ENCODE measurements at places on chromosomes 5 and 9.

GRCh38 chr5:32791536-32792243, 80.6 kb downstream of the NPR3 start:
- no peak for DNase-seq

GRCh38 chr5:103463261-103463660, 99.3 kb downstream of the NUDT12 start:
- DNase-seq, result no peak

DNA sequence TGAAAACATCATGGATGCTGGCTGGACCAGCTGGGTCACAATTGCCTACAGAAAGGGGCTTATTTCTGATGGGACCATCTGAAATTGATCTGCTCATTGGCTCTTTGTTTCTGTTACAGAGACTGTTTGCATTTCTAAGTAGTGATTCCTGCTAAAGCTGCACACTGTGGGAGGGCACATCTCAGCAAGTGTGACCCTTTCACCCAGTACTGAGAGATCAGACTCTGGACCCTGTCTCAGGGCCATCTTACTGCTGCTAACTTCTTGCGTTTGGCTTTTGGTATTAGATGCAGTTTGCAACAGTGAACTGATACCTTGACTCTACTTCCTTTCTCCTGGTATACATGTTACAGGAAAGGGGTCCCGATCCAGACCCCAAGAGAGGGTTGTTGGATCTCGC, 24.5 kb upstream of the KDM4C start:
- no peak for DNase-seq

DNA sequence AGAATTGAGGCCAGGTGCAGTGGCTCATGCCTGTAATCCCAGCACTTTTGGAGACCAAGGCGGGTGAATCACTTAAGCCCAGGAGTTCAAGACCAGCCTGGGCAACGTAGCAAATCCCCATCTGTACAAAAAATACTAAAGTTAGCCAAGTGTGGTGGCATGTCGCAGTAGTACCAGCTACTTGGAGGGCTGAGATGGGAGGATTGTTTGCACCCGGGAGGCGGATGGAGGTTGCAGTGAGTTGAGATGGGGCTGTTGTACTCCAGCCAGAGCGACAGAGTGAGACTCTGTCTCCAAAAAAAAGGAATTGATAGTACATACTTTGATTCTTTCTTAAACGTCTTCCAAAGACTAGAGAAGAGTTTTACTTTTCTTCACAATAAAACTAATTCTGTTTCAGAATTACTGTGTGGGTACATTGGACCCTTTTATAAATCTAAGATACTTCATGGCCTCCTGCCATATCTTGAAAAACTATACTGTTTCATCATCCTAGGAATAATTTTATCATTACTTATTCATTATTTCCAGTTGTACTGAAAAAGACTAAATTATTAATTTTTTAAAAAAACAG, 132.0 kb upstream of the GRHPR start:
- no peak for DNase-seq

DNA sequence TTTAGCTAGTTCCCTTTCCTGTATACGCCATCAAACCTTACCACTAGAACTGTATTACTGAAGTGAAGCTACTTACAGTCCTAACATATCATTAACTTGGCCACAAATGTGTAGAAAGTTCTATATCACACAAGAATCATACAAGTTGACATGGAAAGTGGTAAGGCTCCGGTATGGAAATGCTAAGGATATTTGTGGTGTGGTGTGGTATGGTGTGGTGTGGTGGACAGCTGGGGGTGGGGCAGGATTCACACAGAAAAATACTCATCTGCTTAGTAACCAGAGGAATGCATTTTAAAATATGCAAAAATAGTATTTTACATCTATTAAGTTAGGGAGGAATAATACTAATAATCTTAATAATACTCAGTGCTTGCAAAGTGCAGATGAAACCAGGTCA, 69.4 kb downstream of the TRPC7 start:
- DNase-seq, result no peak

GRCh38 chr5:158142156-158142555, 283.2 kb upstream of the CLINT1 start:
- DNase-seq, result no peak

- no peak for DNase-seq
These were observed 46.1 kb upstream of the ANKH start for GRCh38 chr5:14917719-14918118.

DNA sequence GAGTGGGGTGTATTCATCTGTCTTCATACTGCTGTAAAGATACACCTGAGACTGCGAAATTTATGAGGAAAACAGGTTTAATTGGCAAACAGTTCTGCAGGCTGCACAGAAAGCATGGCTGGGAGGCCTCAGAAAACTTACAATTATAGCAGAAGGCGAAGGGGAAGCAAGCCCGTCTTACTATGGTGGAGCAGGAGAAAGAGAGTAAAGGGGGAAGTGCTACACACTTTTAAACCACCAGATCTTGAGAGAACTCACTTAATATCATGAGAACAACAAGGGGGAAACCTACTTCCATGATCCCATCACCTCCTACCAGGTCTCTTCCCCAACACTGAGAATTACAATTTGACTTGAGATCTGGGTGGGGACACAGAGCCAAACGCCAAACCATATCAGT, 12.5 kb upstream of the NREP start:
- no peak for DNase-seq

DNA sequence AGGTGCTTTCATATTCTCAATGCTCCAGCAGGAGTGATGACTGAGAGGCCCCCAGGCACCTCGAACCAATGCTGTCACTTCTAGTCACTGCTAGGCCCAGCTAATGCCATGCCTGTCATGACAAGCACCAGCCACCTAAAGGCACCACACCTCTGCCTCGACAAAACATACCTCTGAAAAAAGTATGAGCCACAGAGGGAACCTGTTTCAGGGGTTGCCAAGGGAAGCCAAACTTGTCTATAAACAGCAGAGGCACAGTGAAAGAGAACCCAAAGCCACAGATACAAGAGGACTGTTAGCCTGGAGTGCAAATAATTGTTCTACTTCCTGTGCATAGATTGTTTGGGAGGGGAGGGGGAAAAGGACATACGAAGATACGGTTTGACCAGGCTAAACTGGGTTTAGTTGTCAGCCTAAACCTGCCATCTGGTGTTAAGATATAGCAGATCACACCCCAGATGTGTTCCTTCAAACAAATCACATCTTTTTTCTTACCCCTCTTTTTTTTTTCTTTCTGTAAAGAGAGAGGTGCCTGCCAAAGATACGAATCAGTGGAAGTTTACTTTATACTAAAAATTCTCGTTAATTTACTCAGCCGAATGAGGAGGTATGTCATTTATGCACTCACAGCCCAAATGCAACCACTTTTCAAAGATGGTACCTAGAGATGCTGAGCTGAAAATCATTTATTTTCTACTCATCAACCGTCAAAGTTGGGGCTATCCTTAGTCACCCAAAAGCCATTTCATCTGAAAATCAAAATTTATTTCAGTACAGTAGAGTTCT, 45.7 kb downstream of the BNC2 start:
- DNase-seq, result peak; percentile 36

GRCh38 chr9:35791297-35791921, at the start of gene NPR2:
Gene NPR2, plus strand, starts transcription at chr9:35791591. Its CDS starts 818 bp downstream, at chr9:35792409.
- no peak for DNase-seq

DNA sequence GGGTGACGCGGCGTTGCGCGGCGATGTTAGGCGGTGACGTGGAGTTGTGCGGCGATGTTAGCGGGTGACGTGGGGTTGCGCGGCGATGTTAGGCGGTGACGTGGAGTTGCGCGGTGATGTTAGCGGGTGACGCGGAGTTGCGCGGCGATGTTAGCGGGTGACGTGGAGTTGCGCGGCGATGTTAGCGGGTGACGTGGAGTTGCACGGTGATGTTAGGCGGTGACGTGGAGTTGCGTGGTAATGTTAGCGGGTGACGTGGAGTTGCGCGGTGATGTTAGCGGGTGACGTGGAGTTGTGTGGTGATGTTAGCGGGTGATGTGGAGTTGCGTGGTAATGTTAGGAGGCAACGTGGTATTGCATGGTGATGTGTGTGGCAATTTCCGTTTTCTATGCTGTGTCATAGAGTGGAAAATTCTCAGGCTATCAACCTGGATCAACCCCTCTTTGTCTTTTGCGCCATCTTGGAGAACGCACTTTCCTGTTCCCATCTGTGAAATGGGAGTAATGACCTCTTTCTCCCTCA, 76.0 kb downstream of the ANKRD33B start:
- no peak for DNase-seq

- no peak for DNase-seq
These were observed 1076.7 kb downstream of the NR2F1-AS1 start for GRCh38 chr5:92504346-92504745.

GRCh38 chr9:93114984-93115335, 18.9 kb downstream of the CARD19 start:
- DNase-seq, result no peak

GRCh38 chr9:134699343-134699740, 57.7 kb downstream of the COL5A1 start:
- DNase-seq, result no peak

- DNase-seq, result no peak
These were observed 8.3 kb upstream of the CCNO start for GRCh38 chr5:55241746-55242145.

DNA sequence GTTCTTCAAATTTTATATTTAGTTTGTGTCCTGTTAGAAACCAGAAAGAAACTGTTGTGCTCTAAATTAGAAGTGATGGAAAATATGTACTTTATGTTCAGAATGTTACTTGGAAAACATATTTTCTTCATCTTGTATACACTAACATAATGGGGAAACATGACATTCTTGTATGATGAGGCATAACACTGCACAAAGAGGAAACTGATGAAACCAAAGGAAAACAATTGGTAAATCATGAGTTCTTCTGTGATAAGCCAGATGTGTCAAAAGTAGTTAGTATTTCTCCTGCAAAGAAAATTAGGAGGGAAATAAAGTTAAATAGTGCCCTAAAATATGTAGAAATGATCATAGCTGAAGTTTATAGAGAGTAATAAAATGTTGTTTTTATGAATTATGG, 111.1 kb upstream of the FBN2 start:
- DNase-seq, result no peak

- DNase-seq, result no peak
These were observed 13.3 kb upstream of the COL5A1 start for GRCh38 chr9:134628354-134628736.

DNA sequence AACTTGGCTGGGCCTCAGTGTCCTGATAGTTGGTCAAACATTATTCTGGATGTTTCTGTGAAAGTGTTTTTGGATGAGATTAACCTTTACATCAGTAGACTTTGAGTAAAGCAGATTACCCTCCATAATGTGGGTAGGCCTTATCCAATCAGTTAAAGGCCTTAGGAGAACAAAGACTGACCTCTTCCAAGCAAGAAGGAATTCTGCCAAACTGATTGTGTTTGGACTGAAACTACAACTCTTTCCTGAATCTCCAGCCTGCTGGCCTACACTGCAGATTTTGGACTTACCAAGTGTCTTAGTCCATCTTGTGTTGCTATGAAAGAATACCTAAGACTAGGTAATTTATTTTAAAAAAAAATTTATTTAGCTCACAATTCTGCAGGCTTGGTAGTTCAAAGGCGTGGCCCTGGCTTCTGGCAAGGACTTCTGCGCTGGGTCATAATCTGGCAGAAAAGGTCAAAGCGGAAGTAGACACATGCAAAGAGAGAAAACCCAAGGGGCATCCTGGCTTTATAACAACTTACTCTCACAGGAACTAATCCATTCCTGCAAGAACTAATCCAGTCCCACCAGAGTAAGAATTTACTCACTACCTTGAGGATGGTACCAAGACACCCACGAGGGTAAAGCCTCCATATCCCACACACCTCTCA, 8.6 kb upstream of the ARHGEF37 start:
- DNase-seq, result no peak

- no peak for DNase-seq
These were observed 587.7 kb upstream of the CDH6 start for GRCh38 chr5:30605693-30606268.

DNA sequence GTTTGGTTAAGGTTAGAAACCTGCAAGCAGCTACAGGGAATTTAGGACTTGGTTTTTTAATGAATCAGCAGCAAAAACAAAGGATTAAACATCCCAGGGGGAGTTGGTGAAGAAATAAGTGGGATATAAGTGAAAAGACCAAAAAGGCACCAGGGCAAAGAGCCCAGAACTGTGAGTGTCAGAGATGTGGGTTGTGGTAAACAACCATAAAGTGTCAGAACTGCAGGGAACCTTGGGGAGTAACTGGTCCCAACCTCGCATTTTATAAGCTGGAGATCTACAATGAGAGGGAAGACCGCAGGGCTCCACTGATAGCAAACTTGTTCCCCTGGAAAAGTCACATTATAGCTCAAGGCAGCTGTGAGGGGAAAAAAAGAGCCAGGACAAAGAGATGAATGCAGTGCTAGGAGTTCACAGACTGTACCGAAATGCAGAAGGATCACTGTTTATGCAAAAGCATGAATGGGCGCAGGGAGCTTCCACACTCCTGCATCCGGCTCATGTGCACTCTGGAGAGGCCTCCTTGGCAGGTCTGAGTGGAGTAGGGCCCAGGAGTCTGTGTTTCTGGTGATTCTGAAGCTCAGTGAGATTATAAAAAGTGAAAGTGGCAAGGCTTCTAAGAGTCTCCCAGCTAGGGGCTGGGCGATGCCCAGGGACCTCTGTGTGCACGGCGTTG, 156.3 kb downstream of the GOLPH3 start:
- no peak for DNase-seq

- no peak for DNase-seq
These were observed 216.2 kb upstream of the S1PR3 start for GRCh38 chr9:88775037-88775471.

- no peak for DNase-seq
These were observed 36.5 kb downstream of the PPIC start for GRCh38 chr5:122999947-123000563.

DNA sequence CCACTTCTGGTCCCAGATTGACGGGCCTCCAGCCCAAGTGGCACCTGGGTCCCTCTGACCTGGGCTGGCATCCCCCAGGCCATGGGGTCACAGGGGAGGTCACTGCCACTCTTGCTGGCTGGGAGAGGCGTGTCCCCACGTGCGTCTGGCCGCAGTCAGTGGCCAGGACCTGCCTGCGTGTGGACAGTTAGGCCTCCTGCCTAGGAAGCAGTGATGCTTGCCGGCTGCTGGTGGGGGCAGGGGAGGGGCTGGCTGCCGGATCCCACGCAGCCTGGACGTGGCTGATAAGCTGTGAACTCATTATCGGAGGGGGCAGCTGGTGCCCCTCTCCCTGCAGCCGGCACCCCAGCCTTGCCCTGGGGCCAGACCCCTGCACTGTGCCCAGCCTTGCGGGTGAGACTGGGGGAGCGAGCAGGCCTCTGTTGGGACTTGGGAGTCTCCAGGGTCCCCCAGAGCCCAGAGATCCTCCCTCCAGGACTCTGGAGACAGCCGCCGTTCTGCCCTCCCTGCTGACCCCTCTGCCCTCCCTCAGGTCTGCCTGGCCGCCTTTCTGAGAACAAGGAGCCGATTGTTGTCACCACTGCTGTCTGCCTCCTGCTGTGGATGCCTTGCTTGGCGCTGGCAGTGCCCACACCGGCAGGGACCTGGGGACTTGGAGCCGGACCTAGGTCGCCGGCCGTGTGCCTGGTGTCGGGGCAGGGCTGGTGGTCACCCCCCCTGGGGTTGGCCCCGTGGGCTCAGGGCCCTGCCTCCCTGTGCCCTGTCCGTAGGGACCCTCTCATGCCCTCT, 12.3 kb downstream of the RXRA start:
- no peak for DNase-seq

GRCh38 chr9:4792572-4793458, at the start of gene RCL1:
Gene RCL1, plus strand, starts transcription at chr9:4792944. Its CDS starts 148 bp downstream, at chr9:4793092.
- DNase-seq, result peak; percentile 94

GRCh38 chr5:88732181-88732633, 150.8 kb downstream of the MEF2C start:
- DNase-seq, result no peak

GRCh38 chr9:121839726-121840500, 188.5 kb downstream of the DAB2IP start:
- DNase-seq, result no peak

All from NCI-H1436 (cell line).